ENCODE measurements at places on chromosomes 6 and 20. TPM values are rescaled to one million over a fixed set of nuclear protein-coding genes. Genes with fewer than 3 reads are reported as not detected.

Gene CHRNA4
- not detected for total RNA-seq

Gene TUBB2B
- 4.6 TPM for total RNA-seq

Gene TBXT
- total RNA-seq, result not detected

GRCh38 chr6:29964887-29965562 is 22.7 kb downstream of the HLA-A start:
- peak; percentile 87 for DNase-seq
- H3K27me3 ChIP-seq, result no peaks in the 10 kb centered on the region
- H3K36me3 ChIP-seq, result no peaks in the 10 kb centered on the region
- peak overlapping the region; percentile 92 for H3K27ac ChIP-seq
- peak overlapping the region; percentile 45 for H3K4me3 ChIP-seq

GRCh38 chr20:40690836-40691565 is 2.0 kb upstream of the MAFB start:
- DNase-seq, result no peak
- H3K27ac ChIP-seq, result peak overlapping the region; percentile 94
- peak overlapping the region; percentile 61 for H3K4me3 ChIP-seq
- H3K36me3 ChIP-seq, result no peaks in the 10 kb centered on the region
- H3K4me1 ChIP-seq, result peaks cover 61% of the 10 kb centered on the region
- H3K27me3 ChIP-seq, result peaks cover 93% of the 10 kb centered on the region

GRCh38 chr20:41408986-41409385 is 42.4 kb upstream of the EMILIN3 start:
- no peak for DNase-seq
- H3K4me3 ChIP-seq, result no peak overlapping the region
- H3K4me1 ChIP-seq, result peaks cover 26% of the 10 kb centered on the region
- H3K36me3 ChIP-seq, result peaks cover 98% of the 10 kb centered on the region
- H3K27ac ChIP-seq, result no peak overlapping the region

DNA sequence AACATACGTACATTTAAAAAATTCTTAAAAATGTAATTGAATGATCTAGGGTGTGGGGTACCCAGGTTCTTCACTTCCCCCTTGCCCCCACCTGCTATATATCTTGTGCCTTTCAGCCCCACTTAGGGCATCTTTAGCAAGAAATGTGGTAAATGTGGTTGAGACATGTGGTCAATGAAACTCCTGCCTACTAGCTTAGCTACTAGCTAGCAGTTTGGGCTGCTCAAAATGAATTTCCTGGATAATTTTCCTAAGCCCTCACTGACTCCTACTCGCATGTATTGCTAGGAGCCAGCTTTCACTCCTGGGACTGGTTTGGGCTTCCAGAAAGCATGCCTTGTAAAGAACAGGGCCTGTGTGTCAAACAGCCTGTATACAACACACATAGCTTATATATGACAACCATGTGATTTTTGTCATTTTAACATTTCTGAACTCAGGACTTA is 257.3 kb downstream of the ATXN1 start:
- H3K27ac ChIP-seq, result no peak overlapping the region
- no peaks in the 10 kb centered on the region for H3K36me3 ChIP-seq
- H3K4me3 ChIP-seq, result no peak overlapping the region

- H3K27ac ChIP-seq, result peak overlapping the region; percentile 96
- H3K4me1 ChIP-seq, result peaks cover 40% of the 10 kb centered on the region
- H3K36me3 ChIP-seq, result no peaks in the 10 kb centered on the region
These were observed 314 bp downstream of the FARS2 start for GRCh38 chr6:5261545-5262109.

DNA sequence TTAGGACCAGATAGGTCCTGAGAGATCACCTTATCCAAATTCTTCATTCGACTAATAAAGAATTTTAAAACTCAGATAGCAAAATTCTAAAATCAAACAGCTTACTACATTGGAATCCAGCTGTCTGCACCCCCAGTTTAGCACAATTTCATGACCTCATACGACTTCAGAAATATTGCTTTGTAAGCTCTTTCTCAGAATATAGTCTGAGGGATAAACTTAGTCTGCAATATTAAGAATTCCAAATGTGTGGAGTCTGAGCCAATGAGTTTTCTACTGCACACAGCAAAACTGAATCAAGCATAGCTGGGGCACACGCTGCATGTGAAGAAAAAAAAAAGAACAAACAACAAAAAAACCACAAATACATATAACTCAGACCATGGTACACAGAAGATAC is 541.6 kb upstream of the CHD6 start:
- DNase-seq, result peak; percentile 6
- no peaks in the 10 kb centered on the region for H3K27me3 ChIP-seq
- no peak overlapping the region for H3K4me3 ChIP-seq

- no peaks in the 10 kb centered on the region for H3K27me3 ChIP-seq
- no peak for DNase-seq
- H3K27ac ChIP-seq, result no peak overlapping the region
- no peak overlapping the region for H3K4me3 ChIP-seq
These were observed 50.0 kb upstream of the SCGN start for GRCh38 chr6:25601800-25602673.

GRCh38 chr20:36744764-36745191 is 1.1 kb downstream of the NDRG3 start:
- peak overlapping the region; percentile 84 for H3K27ac ChIP-seq
- no peaks in the 10 kb centered on the region for H3K27me3 ChIP-seq
- H3K36me3 ChIP-seq, result no peaks in the 10 kb centered on the region
- H3K4me3 ChIP-seq, result peak overlapping the region; percentile 99
- peak; percentile 16 for DNase-seq

- H3K27me3 ChIP-seq, result no peaks in the 10 kb centered on the region
- peaks cover 36% of the 10 kb centered on the region for H3K36me3 ChIP-seq
- H3K27ac ChIP-seq, result peak overlapping the region; percentile 94
- no peak for DNase-seq
These were observed 575 bp downstream of the SLC44A4 start for GRCh38 chr6:31878222-31878621.

DNA sequence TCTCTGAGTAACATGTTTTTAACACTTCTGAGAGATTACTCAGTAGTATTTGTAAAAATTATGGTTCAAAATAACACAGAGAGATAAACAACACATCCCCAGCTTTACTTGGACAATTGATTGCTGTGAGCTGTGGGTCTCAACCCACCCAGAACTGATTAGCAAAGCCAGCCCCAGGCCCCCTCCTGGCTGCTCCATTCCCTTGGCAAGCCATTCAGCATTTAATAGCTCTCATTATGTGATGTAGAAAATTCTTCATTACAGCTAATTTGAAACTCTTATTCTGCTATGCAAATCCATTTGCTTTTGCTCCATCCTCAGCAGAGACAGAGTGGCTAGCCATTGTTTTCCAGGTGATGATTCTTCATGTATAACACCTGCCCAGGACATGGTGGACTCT is 16.6 kb upstream of the SIRT5 start:
- no peak for DNase-seq
- no peak overlapping the region for H3K27ac ChIP-seq
- H3K4me3 ChIP-seq, result no peak overlapping the region
- no peaks in the 10 kb centered on the region for H3K36me3 ChIP-seq

DNA sequence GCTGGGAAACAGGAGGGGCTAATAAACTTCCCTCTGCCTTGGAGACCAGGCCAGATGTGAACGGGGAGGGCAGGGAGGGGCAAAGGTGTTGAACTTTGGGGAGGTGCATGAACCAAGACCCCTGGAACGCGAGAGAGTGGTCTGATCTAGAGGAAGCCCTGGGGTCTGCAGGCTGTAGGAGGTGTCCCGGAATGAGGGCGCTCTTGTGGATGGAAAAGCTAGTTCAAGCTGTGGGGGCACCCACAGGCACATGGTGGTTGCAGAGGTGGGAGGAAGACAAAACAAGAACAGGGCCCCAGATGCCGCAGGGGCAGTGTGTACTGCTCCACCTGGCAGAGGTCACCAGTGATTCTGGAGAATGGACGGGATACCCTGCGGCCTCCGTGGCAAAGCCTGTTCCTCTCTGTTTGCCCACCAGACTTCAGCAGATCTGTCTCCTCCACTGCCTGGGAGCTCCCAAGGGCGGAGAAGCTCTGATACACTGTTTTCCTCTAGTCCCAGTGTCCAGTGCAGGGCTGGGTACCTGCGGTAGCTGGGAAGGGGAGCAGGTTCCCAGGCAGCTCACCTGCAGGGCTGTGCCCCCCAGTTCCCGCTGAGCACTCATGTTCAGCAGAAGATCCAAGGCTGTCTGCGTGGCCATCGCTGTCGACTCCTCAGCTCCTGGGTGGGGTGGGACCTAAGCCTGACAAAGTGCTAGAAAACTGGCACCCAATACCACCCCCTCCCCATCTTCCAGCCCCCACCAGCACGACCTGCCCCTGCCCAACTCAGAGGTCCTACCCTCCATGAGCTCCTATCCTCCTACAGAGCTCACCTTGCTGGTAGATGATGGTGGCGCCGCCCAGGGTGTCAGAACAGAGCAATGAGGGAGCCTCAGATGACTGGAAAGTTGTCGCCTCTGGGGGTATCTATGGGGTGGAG is 14.7 kb downstream of the ZNF335 start:
- H3K4me3 ChIP-seq, result no peak overlapping the region
- H3K4me1 ChIP-seq, result no peaks in the 10 kb centered on the region
- no peak for DNase-seq

- peaks cover 10% of the 10 kb centered on the region for H3K4me1 ChIP-seq
- no peaks in the 10 kb centered on the region for H3K27me3 ChIP-seq
- H3K36me3 ChIP-seq, result no peaks in the 10 kb centered on the region
- H3K4me3 ChIP-seq, result no peak overlapping the region
- DNase-seq, result peak; percentile 48
- no peak overlapping the region for H3K27ac ChIP-seq
These were observed 76.0 kb downstream of the ADTRP start for GRCh38 chr6:11702500-11703130.

DNA sequence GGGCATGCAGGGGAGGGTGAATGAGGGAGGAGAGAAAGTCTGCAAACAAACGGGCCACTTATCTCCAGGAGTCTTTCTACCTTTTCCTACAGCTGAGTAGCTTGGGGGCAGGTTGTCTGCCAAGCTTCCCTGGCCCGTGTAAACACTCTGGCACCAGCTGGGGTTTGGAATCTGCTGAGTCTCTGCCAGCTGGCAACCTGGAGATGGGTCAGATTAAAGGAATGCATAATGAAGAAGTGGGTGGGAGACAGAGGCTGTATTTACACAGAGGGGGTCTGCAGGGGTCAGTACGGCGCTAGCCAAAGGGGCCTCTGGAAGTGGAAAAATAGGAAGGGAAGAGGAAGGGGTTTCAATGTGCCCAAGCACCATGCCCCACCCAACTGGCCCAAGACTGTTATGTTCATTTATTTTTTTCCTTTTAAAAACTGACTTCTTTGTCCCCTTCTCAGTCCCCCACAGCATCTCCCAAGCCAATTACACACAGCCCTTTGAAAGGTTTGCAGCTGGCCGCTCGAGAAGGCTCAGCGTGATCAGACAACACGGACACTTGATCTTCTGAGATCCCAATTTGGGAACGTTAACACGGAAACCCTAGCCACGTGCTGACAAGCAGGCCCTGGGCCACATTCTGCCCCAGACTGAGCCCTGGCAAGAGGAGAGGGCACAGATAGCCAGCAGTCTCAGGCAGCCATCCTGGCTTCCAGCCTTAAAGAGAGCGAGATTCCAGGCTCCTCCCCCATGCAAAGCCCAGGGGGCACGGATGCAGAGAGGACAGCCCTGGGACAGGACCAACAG is 25.2 kb downstream of the TRAM2 start:
- peak overlapping the region; percentile 2 for H3K4me3 ChIP-seq
- H3K27ac ChIP-seq, result peak overlapping the region; percentile 51
- peak; percentile 83 for DNase-seq
- H3K36me3 ChIP-seq, result no peaks in the 10 kb centered on the region
- peaks cover 41% of the 10 kb centered on the region for H3K4me1 ChIP-seq
